ENCODE measurements at places on chromosomes 1 and 21.
A peak's percentile ranks its signal among the peaks of the same experiment; 100 is the strongest.

GRCh38 chr1:31712630-31713029 lies 8.8 kb upstream of the COL16A1 start:
- DNase-seq: peak; percentile 96

DNA sequence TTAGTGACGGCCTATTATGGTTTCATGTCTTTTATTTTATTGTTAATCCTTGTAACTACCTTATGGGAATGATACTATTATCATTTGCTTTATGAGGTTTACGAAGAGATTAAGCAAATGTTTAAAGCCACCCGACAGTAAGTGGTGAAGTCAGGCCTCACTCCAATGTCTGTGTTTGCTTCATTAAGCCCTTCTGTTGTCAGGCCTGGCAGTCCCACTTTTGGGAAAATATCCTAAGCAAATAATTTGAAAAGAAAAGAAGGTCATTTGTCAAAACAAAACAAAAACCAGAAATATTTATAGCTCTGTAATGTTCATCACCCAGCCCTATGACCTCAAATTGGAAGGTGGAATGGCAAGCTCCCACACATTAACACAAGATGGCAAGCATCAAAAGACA lies 40.7 kb upstream of the USP24 start:
- DNase-seq: no peak

DNA sequence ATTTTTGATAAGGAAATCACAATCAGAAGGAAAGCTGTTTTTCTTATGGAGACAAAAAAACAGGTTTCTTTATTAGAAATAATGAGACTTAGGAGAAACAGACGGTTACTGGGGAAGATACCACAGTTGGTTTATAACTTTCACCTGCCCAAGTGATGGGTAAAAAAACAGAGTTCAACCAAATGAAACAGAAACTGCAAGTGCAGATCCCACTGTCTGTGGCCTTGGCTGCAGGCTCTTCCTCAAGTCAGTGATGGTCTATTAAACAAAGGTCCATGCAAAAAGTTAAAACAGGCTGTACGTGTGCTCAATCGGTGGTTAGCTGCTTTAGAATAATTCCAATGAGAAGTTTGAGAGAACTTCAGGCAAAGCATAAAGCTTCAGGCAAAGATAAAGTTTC lies 112.1 kb upstream of the NEGR1 start:
- DNase-seq: no peak

GRCh38 chr1:233675446-233675845 lies 61.5 kb downstream of the KCNK1 start:
- DNase-seq: no peak

DNA sequence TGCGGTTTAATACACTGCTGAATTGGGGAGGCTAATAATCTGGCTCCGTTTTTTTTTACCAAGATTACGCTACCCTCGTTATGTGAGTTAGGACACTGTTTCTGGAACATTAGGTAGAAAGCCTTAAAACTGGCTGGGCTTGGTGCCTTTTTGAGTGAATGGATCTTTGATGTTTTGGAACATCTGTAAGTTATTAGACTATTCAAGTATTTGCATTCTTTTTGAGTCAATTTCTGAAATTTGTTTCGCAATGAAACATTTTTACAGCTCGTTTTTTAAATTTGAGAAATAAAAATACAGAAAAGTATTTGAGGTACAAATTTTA lies 106.9 kb downstream of the LTN1 start:
- peak; percentile 67 for DNase-seq

DNA sequence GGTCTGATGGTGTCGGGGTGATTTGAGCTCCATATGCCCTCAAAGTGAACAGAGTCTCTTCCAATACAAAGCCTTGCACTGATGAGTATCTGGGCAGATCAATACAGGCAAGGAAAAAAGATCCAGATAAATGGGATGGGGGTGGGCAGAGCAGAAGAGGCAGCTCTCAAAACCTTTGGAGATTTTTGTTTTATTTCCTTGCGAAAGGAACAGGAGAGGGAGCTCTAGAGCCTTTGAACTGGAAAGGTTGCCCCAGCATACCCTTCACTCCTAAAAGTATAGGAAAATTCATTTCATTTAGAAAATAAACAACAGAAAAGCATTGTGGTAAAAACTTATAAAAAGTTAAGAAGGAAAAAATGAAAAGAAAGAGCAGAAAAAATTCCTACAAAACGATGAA lies 31.4 kb upstream of the OLIG2 start:
- peak; percentile 0 for DNase-seq

DNA sequence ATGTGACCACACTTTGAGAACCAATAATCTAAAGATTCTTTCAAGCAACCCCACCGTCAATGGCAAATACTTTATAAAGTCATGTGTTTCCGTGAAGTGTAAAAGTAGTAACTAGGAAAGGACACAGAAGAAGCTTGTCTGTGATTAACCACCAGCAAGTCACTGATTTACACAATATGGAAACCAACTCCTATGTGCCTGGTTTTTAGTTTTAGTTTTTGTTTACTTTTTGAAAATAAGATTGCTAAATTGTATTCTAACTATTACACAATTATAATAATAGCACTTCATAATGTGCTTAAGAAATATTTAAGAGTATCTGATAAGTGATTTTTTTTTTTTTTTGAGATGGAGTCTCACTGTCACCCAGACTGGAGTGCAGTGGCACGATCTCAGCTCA lies 13.0 kb downstream of the FMO2 start:
- no peak for DNase-seq

DNA sequence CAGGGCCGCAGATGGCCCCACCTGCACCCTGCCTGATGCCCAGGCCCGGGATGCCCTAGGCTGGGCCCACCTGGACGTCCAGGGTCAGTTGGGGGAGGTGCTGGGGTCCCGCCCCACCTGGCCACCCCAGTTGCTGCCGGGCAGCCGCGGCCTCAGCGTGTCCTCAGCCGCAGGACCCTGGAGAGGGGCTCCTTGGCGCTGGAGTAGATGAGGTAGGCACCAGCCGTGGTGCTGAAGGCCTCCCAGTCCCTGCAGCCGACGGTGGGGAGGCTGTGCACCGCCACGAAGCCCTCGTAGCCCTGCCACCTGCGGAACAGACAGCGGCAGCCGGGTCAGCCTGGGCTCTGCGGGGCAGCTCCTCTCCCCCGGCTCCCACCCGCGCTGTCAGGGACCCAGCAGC lies 40.4 kb downstream of the KRTAP10-1 start:
- DNase-seq: no peak

- no peak for DNase-seq
Measured at GRCh38 chr21:25428537-25428936, 178.7 kb downstream of the MRPL39 start.

- no peak for DNase-seq
Measured at GRCh38 chr21:34603710-34604057, 11.2 kb downstream of the RCAN1 start.

DNA sequence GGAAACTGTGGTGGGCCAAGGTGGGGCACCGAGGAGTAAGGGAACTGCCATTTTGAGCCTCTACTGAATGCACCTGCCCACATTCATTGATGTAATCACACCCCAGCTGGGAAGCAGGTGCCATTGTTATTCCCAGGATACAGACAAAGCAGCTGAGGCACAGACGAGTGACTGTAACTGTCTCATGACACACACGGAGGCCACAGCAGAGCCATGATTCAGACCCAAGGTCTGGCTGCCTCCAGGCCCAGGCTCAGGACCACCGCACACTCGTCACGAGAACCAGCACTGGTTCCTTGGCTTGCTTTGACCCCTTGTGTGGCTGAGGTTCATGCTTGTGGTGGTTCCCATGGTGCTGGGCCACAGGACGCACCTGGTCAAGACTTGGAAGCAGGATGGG lies 45.6 kb upstream of the CLIC4 start:
- no peak for DNase-seq

DNA sequence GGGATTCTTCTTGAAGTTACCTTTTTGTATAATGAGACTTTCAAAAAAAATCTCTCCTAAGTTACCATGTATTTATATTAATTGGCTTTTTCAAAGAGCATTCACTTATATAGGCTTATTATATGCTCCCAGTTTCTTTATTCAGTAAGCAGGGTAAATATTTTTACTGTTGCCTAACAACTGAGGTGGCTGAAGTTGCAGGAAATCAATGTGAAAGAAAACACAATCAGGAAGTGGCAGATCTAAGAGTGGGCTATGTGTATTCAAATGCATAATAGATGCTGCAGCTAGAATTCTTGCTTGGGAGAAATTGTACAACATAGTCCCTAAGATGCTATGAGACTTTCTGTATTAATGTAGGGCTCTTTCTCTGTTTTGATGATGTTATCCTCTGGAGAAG lies 606.9 kb downstream of the NUF2 start:
- DNase-seq: no peak

DNA sequence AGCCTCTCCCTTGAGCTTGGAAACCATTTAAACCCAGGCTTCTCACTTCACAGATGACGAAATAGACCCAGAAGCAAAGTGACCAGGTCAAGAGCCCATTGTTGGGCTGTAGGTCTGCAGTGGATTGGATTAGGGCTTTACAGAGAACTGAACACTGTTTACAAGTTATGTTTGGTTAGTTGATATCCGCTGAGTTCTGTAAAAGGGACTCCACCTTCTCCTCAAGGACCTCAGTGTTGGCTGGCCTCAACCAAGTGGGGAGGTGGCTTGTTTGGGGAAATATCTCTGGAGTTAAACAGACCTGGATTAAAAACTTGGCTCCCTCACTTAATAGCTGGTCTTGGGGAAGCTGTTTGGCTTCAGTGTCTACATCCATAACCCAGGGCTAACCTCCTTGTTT lies 88.1 kb downstream of the UCK2 start:
- no peak for DNase-seq

GRCh38 chr1:111183308-111184069 lies 17.0 kb downstream of the DENND2D start:
- no peak for DNase-seq

DNA sequence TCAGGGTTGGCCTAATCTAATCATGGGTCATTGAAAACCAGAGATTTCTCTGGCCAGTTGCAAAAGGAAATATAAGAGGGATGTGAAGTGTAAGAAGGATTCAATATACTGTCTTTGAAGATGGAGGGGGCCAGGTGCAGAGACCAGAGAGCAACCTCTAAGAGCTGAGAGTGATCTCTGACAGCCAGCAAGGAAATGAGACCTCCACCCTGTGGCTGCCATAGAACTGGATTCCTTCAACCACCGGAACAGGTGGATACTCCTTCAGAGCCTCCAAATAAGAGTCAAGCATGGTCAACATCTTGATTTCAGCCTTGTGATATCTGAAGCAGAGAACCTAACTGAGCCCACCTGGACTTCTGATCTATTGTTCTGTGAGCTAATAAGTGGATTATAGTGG lies 128.4 kb downstream of the CYYR1 start:
- DNase-seq: no peak

DNA sequence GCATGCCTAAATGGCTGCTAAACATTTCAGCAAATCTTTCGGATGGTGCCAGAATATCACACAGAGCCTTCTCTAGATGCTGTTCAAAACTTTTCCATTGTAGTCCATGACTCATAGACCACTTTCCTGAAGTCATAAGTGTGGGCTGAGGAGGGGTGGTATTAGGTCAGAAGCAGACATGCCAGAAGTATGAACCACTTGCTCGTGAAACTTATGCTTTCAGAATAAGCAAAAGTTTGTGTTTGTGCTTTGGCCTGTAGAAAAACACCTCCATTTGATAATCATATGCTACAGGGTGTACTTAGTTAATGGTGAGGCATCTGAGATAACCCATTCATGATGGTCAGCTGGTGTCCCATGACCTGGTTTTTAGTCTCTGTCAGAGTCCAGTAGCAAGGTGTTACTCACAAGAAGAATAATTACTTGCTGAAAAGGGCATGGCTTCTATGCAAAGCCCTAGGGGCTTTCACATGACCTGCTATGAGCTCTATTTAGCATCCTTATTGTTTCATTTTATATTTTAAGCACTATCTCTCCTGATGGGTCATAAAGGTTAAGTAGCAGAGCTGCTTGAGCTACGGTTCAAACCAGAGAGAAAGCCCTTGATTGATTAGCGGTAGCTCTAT lies 183.1 kb upstream of the IVNS1ABP start:
- DNase-seq: peak; percentile 81

DNA sequence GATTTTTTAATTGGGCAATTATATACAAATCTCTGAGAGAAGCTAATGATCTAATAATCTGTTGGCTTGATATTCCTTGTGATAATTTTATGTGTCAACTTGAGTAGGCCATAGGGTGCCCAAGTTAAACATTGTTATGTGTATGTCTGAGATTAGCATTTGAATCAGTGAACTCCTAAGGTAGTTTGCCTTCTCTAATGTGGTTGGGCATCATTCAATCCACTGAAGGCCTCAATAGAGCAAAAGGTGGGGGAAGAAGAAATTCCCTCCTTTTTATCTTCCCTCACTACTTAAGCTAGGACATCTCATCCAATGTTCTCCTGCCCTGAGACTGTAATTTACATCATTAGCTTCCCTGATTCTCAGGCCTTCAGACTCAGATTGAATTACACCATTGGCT lies 394.5 kb downstream of the LMO4 start:
- no peak for DNase-seq

DNA sequence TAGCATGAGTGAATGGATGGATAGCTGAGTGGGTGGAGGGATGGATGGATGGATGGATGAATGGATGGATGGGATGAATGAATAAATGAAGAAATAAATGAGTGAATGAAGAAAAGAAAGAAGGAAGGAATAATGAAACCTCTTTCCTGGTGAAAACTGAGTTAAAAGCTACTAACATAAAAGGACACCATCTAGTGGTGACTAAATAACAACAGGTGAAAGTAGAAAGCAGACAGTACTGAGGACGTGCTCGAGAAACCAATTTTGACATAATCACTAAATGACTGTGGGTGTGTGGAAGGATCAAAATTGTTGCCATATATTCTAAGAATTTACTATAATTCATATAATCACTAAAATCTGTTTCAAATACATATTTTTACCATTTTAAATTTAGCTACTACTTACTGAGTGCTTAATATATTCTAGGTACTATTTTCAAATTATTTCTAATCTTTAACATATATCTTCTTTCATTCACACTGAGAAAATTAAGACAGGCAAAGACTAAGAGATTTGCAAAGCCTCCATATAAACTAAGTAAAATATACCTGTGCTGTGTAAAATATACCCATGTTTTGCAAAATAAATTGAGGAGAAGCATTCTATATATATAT lies 522.9 kb downstream of the LRRIQ3 start:
- no peak for DNase-seq

- no peak for DNase-seq
Measured at GRCh38 chr1:173114346-173114745, 63.6 kb upstream of the TNFSF18 start.

GRCh38 chr1:163303561-163303960 lies 18.2 kb upstream of the NUF2 start:
- DNase-seq: no peak

GRCh38 chr21:45460611-45461368 lies 55.8 kb downstream of the COL18A1 start:
- peak; percentile 77 for DNase-seq

GRCh38 chr1:241253471-241253870 lies 103.5 kb downstream of the RGS7 start:
- DNase-seq: peak; percentile 4

GRCh38 chr1:197660389-197660788 lies 114.9 kb downstream of the DENND1B start:
- peak; percentile 44 for DNase-seq

GRCh38 chr21:46208761-46209721 lies 19.5 kb downstream of the LSS start:
- no peak for DNase-seq
